Activated T-helper 1 cell treated with anti-CD3 and anti-CD28 coated beads, Interleukin-12 subunit alpha, Interleukin-12 subunit beta, Interleukin-2, Interleukin-4 antibody, amounts not matched to agents 30 ng/mL and 10 ng/mL and 1 ng/mL, durations not matched to agents 14 hours and 24 hours and 36 hours (primary cell): ENCODE measurements at places on chromosomes 13 and 19. TPM values are rescaled to one million over a fixed set of nuclear protein-coding genes. Genes with fewer than 3 reads are reported as not detected.

Gene CGB8
- total RNA-seq = not detected in 2 replicates

DNA sequence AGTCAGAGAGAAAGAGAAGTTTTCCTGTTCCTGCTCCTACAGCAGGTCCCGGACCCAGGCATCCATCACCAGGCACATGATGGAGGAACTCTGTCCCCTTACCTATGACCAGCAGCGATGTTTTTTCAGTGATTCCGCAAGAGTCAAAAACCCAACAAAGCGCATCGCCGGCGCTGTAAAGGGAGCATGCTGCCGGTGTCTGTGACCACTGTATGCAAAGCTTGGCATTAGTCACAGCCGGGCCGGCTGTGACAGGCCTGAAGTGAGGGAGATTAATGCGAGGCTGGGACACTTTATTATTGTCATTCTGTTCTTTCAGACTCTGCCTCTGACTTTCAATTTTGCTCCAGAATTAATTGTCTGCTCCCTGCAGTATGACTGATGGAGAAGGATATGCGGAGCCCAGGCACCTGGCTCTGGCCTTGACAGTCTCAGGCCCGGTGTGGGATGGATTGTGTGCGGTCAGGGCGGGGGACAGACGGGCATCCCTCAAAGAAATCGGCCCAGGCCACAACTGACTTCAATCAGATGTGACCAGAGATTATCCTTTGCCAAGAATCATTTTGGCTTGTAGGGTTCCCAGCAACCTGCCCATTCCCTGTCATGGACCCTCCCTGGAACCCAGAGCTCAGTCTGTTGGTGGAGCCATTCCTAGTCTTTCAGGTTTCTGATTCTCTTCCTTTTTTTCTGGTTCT, 462.0 kb upstream of the ZNF507 start:
- no peaks in the 10 kb centered on the region for H3K36me3 ChIP-seq
- no peaks in the 10 kb centered on the region for H3K4me1 ChIP-seq
- H3K27me3 ChIP-seq = no peaks in the 10 kb centered on the region
- H3K4me3 ChIP-seq = no peak overlapping the region
- no peak for DNase-seq

Gene CHST8
- total RNA-seq = not detected in 2 replicates

- H3K4me1 ChIP-seq = no peaks in the 10 kb centered on the region
- no peak overlapping the region for H3K4me3 ChIP-seq
- no peaks in the 10 kb centered on the region for H3K27me3 ChIP-seq
- DNase-seq = no peak
- H3K27ac ChIP-seq = no peak overlapping the region
- no peaks in the 10 kb centered on the region for H3K36me3 ChIP-seq
Observed at GRCh38 chr19:56880592-56881190, 40.2 kb upstream of the PEG3 start.

DNA sequence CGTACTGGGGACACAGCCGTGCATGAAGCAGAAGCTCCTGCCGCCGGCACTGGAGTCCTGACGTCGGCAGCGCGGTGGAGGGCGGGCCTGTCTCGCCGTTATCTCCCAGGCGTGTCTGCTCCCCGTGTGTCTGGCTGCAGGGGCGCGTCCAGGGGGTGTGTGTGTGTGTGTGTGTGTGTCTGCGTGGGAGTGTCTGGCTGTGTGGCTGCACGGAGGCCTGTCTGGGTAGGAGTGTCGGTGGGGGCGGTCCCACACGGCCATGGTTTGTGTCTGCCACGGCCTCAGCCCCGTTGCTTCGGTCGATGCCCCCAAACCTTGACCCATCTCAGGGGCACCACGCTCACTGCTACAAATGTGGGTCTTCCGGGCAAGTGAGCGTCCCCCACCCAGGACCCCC, 18.3 kb downstream of the ARID3A start:
- peaks cover 6% of the 10 kb centered on the region for H3K4me1 ChIP-seq
- no peak for DNase-seq
- H3K4me3 ChIP-seq = no peak overlapping the region

- DNase-seq = no peak
- H3K27ac ChIP-seq = no peak overlapping the region
- H3K4me1 ChIP-seq = no peaks in the 10 kb centered on the region
- H3K27me3 ChIP-seq = peaks cover 25% of the 10 kb centered on the region
Observed at GRCh38 chr19:46299695-46300094, 2.9 kb downstream of the HIF3A start.

DNA sequence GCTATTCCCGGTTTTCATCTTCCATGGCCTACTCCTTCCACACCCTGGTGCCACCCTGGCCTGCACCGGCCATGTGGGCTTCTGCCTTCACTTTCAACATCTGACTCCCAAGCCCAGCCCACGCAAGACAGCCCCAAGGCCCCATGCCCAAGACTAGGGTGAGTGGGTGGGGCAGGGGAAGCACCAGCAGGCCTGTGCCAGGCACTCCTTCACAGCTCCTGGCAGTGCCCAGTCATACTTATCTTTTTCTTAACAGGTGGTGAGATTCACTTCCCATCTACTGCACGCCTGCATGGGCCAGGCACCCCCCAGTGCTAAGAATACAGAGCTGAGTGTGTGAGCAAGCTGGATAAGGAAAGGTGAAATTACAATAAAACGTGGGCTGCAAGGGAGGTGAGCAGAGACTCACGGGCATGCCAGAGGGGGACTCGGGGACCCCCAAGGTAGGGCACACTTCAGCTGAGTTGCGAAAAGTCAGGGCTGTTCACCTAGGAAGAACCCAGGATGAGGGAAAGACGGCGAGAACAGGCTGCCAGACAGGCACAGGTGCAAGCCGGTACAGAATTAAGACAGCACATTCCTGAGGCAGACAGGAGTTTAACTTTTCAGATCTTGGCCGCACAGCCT, 55.7 kb downstream of the COL4A1 start:
- H3K36me3 ChIP-seq = no peaks in the 10 kb centered on the region
- no peak for DNase-seq
- H3K4me1 ChIP-seq = no peaks in the 10 kb centered on the region
- H3K27ac ChIP-seq = no peak overlapping the region

Gene ELSPBP1
- total RNA-seq = not detected in 2 replicates

Gene GJB6
- 0.76 and 0.99 TPM in 2 replicates for total RNA-seq

DNA sequence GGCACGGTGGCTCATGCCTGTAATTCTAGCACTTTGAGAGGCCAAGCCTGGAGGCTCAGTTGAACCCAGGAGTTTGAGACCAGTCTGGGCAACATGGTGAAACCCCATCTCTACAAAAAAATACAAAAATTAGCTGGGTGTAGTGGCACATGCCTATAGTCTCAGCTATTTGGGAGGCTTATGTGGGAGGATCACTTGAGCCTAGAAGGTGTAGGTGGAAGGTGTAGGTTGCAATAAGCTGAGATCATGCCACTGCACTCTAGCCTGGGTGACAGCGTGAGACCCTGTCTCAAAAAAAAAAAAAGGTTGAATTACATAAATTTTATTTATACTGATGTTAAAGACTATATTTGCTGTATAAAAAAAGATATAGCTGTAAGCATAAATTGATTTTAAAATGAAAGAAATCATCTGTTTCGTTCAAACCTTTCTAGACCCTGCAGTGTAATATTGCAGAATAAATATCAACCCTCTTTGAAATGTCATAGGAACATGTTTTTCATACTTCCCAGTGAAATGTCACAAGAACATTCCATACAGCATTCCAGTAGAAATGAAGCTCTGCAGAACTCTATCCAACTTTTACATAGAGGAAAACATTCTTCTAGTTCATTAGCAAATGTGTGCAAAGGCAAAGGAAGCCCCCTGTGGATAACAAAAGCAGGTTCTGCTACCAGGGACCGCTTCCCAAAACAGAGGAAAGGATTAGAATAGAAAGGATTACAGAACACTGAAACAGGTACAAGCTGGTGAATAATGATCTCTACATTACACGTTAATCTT, 76.0 kb downstream of the CAB39L start:
- no peak overlapping the region for H3K4me3 ChIP-seq
- H3K36me3 ChIP-seq = no peaks in the 10 kb centered on the region
- no peaks in the 10 kb centered on the region for H3K4me1 ChIP-seq
- H3K27me3 ChIP-seq = no peaks in the 10 kb centered on the region
- DNase-seq = no peak

Gene ICAM4
- total RNA-seq = 0.59 and 1.0 TPM in 2 replicates

DNA sequence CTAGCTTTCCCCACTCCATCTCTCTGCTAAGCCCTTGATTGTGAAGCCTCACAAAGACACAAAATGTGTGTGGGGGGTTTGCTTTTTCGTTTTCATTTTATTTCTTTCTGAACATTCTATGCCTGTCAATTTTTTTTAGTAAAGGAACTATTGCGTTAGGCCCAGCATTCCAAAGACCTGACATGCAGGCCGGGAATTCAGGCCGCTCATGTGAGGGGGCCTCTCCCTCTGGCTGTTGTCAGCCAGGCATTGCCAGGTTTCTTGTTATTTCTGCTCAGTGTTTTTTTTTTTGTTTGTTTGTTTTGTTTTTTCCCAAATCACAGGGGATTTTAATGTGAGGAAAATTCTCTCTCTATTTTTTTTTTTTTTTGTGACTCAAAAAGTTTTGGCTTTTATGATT, 10.3 kb upstream of the MEDAG start:
- no peak overlapping the region for H3K27ac ChIP-seq
- peaks cover 22% of the 10 kb centered on the region for H3K27me3 ChIP-seq
- H3K4me3 ChIP-seq = no peak overlapping the region
- no peak for DNase-seq

Gene RNF17
- not detected in 2 replicates for total RNA-seq

GRCh38 chr13:110367620-110368019, 60.5 kb downstream of the COL4A2 start:
- no peak for DNase-seq
- no peak overlapping the region for H3K27ac ChIP-seq
- H3K36me3 ChIP-seq = no peaks in the 10 kb centered on the region
- H3K27me3 ChIP-seq = peaks cover 14% of the 10 kb centered on the region
- H3K4me1 ChIP-seq = no peaks in the 10 kb centered on the region
- H3K4me3 ChIP-seq = no peak overlapping the region
